ENCODE measurements at places on chromosomes 3 and 15.

GRCh38 chr3:99805160-99805559 lies 12.5 kb upstream of the CMSS1 start:
- no peak for DNase-seq

DNA sequence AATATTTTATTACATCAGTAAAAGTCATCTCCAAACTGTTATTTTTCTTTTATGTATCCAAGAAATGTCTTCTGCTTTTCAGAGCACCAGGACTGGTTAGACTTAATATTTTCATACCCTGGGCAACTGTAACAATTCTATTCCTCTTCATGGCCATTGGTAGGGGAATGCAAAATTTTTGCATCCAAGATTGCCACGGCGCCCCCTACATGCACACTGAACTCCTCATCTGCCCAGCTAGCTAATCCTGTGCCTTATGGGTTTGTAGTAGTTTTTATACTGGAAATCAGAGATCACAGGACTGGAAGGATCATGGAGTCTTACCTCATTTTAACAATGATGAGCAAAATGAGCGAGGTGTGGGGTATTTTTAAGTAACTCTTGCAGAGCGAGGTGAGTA lies 74.2 kb downstream of the CRTC3 start:
- DNase-seq, result no peak

DNA sequence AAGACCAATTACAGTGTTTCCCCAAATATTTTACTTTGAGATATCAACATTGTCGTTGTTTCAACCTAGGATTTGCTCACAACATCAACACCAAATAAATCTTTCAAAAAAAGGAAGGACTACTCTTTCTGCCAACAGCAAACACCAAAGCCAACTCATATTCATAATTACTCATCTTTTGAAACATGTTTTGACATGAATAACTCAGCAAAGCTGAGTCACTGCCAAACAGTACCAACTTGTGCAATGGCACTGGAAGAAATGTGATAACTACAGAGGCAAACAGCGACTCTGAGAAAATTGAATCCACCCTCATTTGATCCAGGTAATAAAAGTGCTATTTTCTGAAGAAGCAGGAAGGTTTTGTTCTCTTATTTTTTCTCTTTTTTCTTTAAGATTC lies 67.2 kb downstream of the PEX5L start:
- DNase-seq, result no peak

- DNase-seq, result no peak
These were observed 94.6 kb upstream of the RASGRF1 start for GRCh38 chr15:79185199-79185598.

- peak; percentile 29 for DNase-seq
These were observed 348.3 kb upstream of the TMCO5A start for GRCh38 chr15:37586011-37586583.

- DNase-seq, result peak; percentile 89
These were observed 37.6 kb downstream of the FAM3D start for GRCh38 chr3:58628823-58629562.

GRCh38 chr3:39295184-39295775 lies 15.4 kb upstream of the CX3CR1 start:
- no peak for DNase-seq

- DNase-seq, result peak; percentile 75
These were observed 74.6 kb upstream of the LEKR1 start for GRCh38 chr3:156751461-156752025.

- no peak for DNase-seq
These were observed 116.1 kb upstream of the KLHL25 start for GRCh38 chr15:85910834-85911233.

DNA sequence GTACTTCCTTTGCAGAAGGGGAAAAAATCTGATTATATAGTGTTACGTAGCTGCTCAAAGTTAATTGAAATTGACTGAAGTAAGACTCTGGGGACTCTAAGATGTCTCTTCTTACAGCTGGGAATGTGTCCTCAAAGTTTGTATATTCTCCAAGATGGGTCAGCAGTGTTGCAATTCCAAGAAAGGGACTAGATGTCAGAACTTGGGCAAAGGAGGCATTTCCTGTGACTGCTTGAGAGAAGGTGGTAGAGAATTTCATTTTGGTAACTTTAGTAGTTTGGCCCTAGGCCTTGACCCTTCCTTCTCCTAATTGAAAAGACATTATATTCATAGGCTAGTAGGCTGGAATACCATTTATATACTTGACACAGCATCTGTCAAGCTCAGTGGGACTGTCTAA lies 33.9 kb downstream of the PTPRG start:
- DNase-seq, result no peak

GRCh38 chr15:70466305-70466704 lies 297.1 kb downstream of the UACA start:
- no peak for DNase-seq

- DNase-seq, result no peak
These were observed 230.5 kb downstream of the UNC13C start for GRCh38 chr15:54208786-54209185.

DNA sequence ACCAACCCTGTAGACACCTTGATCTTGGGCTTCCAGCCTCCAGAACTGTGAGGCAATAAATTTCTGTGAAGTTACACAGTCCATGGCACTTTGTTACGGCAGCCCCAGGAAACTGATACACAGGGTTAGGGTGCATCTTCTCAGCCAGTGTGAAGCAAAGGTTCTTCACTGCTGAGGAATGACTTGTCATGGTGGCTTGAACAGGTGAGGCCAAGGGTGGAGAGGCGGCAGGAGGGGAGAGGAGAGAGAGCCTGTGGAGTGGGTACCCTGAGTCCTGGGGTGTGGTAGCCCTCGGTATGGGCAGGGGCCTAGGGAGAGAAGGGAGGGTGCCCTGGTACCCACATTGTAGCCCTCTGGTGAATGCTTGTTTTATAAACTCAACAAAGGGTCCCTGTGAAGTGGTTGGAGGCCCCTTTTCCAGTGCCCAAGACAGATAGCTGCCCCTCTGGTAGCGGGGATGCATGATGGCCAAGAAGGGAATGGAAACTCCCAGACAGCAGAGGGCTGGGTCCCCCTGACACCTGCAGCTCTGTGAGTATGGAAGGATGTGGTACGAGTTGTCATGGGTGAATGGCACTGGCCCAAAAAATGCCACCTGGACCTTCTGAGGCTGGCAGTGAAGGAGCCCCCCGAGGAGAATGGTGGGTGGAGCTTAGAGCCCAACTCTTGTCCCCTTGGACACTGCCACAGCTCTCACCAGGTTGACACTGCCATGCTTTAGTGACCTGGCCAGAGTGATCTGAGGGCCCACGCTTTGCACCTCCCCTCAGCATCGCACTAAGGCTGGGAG lies 49.6 kb downstream of the SPSB4 start:
- no peak for DNase-seq

DNA sequence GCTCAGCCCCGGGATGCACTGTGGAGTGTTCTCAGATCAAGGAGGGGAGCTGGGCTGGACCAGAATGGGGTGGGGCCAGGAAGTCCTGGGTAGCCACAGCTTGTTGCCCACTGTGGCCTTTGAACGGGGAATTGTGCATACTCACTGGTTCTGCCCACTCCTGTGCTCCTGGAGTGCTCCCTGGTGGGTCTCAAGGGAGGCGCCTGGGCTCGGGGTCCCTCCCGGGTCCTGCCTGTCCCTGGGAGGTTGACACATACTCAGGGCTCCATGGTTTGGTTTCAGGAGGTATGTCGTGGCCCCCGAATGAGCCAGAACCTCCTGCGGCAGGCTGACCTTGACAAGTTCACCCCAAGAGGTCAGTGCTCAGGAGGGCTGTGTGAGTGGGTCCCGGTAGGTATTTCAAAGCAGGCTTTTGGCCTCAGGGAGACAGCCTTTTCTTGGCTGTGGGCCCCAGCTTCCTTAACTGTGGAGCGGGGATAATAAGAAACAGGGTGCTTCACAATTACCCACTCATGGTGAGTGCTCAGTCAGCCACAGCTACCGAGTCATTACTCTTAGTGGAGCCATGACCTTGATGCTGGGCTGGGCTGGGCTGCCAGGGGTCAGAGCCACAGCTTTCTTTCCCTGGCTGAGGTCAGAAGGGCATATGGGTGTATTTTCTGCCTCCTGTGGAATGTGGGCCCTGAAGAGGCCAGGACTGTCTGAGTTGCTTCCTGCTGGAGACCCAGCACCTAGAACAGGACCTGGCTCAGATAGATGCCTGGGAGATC lies 7.6 kb downstream of the DNAH1 start:
- DNase-seq, result no peak

- peak; percentile 90 for DNase-seq
These were observed 671.5 kb downstream of the FHIT start for GRCh38 chr3:60579734-60580133.

- DNase-seq, result peak; percentile 58
These were observed 236.1 kb downstream of the RORA start for GRCh38 chr15:60993008-60993407.

DNA sequence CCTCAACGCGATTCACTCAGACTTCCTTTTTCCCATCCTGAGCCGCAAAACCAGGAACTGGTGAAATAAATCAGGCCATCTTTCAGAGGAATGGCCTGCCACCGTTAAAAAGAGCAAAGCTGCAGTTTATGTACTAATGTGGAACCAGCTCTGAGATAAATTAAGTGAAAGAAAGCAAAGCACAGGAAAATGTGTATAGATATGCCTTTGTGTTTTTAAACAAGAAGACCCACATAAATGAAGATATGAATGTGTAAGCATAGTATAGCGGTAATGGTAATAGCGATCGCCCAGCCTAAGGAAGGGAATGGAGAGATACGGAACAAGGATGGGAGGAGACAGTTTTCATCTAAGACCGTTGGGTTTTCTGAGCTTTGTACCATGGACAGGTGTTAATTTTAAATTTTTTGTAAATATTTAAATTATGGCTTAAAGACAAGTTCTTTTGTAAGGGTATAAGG lies 30.8 kb upstream of the RPN1 start:
- DNase-seq, result no peak

DNA sequence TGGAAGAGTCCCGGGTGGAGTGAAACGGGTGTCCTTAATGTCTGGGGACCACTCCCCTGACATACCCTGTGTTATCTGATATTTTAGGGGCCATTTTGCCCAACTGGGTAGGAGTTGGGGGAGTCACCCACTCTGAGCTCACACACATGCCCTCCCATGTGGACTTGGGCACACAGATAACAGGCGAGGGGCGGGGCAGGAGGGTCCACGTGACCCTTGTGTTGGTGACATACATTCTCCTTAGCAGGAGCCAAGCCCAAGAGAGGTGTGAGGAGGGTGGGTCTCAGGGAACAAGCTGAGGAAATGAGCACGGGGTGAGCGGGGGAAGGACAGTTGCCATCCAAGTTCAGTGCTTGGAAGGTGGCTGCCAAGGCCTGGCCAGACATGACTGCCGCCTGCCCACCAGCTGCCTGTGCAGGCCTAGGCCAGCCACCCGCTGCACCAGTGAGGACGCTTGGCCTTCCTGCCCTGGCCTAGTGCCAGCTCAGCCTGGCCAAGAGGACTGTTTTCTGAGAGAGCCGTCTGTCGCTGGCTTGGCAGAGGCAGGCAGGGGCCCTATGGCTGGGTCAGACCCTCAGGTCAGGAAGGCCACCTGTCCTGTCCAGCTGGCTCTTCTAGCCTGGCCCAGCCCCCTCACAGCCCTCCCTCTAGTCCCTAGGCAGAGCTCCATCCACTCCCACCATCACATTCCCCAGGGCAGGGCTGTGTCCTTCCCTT lies 31.3 kb upstream of the TMEM115 start:
- DNase-seq, result no peak

DNA sequence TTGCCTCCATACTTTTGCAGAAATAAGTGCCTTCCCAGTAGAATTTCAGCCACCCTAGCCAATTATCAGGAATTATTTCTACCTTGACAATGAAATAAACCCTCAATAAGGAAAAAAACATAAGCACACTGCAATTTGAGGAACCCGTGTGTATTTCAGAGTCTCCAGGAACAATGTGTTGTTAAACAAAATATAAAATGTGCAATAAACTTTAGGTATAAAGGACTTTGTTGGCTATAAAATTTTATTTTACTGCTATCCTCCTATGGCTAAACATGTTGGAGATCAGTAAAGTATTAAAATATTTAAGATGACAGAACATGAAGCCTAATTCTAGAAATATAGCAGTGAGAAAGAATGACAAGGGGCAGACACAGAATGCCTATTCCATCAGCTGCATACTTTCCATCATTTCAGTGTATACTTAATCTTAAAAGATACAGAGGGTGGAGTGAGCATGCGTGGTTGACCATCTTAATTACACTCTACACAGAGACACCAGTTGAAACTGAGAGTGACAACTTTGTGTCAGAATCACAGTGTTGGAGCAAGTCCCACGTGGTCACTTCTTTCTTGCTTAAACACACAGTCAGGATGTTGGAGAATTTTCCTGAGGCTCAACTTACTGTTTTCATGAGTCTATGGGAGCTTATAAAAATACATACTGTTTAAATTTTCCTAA lies 79.0 kb upstream of the SUCLG2 start:
- DNase-seq, result no peak

- no peak for DNase-seq
These were observed 37.0 kb downstream of the GRIP2 start for GRCh38 chr3:14503033-14503705.

DNA sequence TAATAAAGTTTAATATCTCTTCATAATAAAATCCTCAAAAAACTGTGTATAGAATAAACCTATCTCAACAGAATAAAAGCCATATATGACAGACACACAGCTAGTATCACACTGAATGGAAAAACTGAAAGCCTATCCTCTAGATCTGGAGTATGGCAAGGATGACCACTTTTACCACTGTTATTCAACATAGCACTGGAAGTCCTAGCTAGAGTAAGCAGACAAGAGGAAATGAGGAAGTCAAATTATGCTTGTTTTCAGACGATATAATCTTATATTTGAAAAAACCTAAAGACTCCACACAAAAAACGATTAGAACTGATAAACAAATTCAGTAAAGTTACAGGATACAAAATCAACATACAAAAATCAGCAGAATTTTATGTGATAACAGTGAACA lies 57.4 kb upstream of the DIPK2A start:
- no peak for DNase-seq

DNA sequence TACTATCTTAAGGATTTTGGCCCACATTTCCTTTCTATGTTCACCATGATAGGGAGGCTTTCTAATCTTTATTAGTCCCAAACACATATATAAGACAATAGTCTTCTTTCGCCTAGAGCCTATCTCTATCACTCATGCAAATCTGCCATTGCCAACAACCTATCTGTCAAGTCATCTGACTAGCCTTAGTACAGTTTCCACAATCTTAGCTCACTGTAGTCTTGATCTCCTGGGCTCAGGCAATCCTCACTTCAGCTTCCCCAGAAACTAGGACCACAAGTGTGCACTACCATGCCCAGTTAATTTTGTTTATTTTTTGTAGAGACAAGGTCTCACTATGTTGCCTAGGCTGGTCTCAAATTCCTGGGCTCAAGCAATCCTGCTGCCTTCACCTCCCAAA lies 6.9 kb downstream of the TMEM39A start:
- DNase-seq, result no peak

GRCh38 chr15:56244811-56245576 lies 1.3 kb upstream of the RFX7 start:
- no peak for DNase-seq

- DNase-seq, result no peak
These were observed 6.6 kb upstream of the KLF13 start for GRCh38 chr15:31320022-31320421.

- no peak for DNase-seq
These were observed 84.9 kb upstream of the BCL6 start for GRCh38 chr3:187830181-187830580.

GRCh38 chr15:100200287-100200880 lies 141.4 kb downstream of the ADAMTS17 start:
- no peak for DNase-seq
